Left ventricle myocardium inferior (tissue), 1 donor: ENCODE measurements at places on chromosomes 3 and 15.
A peak's percentile ranks its signal among the peaks of the same experiment; 100 is the strongest.

DNA sequence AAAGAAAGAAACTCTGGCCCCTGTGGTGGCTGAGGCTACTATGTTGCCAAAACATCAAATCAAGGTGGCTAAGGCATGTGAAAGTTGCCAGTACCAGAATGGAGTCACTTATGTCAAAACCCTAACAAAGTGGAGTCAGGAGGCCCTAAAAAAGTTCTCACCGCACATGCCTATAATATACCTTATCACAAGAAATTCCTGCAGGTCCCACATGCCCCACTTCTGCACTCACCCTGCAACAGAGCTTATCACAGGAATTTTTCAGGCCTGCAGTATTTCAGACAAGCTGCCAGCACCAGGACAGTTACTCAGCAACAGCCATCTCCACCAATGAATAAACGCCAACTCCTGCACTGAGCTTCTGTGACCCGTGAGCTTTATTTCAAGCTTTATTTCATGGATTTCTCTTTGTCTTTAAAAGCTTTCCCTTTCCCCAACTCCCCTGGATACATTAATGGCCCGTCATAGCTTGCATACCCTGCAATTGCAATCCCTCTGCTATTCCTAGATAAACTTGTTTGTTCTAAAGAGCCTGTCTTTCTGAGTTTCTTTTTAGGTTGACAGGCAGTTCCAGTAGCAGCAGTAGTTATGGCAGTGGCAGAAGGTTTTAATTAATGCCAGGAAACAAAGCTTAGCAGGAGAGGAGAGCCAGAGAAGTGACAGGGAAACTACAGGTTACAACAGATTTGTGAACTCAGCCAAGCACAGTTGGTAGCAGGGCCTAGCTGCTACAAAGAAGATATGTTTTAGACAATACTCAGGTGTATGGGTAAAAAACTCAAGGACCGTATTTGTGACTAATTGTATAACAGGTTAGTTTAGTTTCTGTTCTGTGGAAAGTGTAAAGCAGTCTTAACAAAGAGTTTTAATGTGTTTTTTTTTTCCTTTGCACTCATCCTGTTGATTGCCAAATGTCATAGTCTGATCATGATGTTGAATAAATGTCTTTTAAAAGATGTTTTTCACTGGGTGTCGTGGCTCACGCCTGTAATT is 15.9 kb upstream of the TMEM42 start:
- H3K27ac ChIP-seq, result peak overlapping the region; percentile 91
- H3K27me3 ChIP-seq, result no peaks in the 10 kb centered on the region
- DNase-seq, result peak; percentile 45
- no peaks in the 10 kb centered on the region for H3K36me3 ChIP-seq
- H3K4me1 ChIP-seq, result peaks cover 29% of the 10 kb centered on the region
- no peak overlapping the region for H3K4me3 ChIP-seq

- no peaks in the 10 kb centered on the region for H3K36me3 ChIP-seq
- DNase-seq, result no peak
These were observed 48.6 kb downstream of the OR5H15 start for GRCh38 chr3:98215051-98215450.

DNA sequence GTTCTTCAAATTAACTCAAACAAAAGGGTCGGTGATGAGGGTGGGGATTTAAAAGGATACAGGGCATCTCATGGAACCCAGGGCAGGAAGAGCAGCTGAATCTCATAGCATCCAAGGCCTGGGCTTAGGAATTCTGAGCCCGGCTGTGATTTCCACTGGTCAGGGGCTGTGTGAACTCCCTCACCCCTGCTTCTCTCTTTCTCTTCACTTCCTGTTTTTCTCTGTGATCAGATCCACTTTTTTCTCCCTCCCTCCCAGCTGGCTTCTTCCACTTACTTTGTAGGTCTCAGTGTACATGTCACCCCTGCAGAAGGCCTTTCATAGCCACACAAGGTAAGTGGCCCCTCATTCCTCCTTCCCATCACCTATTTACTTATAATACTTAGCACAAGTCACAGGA is 68.2 kb upstream of the CORO2B start:
- no peak for DNase-seq
- no peaks in the 10 kb centered on the region for H3K36me3 ChIP-seq
- no peak overlapping the region for H3K4me3 ChIP-seq

- H3K4me3 ChIP-seq, result peak overlapping the region; percentile 48
- H3K4me1 ChIP-seq, result peaks cover 93% of the 10 kb centered on the region
- no peaks in the 10 kb centered on the region for H3K27me3 ChIP-seq
- H3K36me3 ChIP-seq, result no peaks in the 10 kb centered on the region
- no peak for DNase-seq
These were observed 44.1 kb downstream of the RARB start for GRCh38 chr3:25472153-25472552.

DNA sequence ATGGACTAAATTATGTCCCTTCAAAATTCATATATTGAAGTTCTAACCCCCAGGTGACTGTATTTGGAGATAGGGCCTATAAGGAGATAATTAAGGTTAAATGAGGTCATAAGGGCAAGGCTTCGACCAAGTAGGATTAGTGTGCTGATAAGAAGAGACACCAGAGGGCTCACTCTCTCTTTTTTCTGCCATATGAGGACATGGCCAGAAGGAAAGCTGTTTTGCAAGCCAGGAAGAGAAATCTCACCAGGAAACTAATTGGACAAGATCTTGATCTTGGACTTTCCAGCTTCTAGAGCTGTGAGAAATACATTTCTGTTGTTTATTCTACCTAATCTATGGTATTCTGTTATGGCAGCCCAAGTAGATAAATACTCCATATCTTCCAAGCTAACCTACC is 503.6 kb upstream of the NAALADL2 start:
- no peaks in the 10 kb centered on the region for H3K27me3 ChIP-seq
- no peak overlapping the region for H3K27ac ChIP-seq
- no peak overlapping the region for H3K4me3 ChIP-seq
- no peaks in the 10 kb centered on the region for H3K4me1 ChIP-seq
- H3K36me3 ChIP-seq, result no peaks in the 10 kb centered on the region

- DNase-seq, result no peak
- no peak overlapping the region for H3K27ac ChIP-seq
- H3K36me3 ChIP-seq, result peaks cover 24% of the 10 kb centered on the region
- H3K4me3 ChIP-seq, result no peak overlapping the region
- H3K27me3 ChIP-seq, result no peaks in the 10 kb centered on the region
These were observed 64.4 kb upstream of the CSPG5 start for GRCh38 chr3:47643092-47643491.

DNA sequence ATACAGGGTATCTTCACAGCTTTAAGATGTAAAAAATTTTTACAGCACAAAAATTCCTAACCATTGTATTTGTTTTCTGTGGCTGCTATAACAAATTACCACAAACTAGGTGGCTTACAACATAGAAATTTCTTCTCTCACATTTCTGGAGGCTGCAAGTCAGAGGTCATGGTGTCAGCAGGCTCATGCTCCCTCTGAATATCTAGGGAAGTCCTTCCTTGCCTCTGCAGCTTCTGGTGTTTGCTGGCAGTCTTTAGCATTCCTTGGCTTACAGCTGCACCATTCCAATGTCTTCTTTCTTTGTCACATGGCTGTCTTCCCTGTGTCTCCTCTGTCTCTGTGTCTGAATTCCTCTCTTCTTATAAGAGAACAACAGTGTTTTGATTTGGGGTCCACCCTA is 310.2 kb upstream of the SUCLG2 start:
- no peak overlapping the region for H3K4me3 ChIP-seq
- H3K36me3 ChIP-seq, result no peaks in the 10 kb centered on the region
- no peaks in the 10 kb centered on the region for H3K27me3 ChIP-seq
- no peaks in the 10 kb centered on the region for H3K4me1 ChIP-seq
- DNase-seq, result no peak

GRCh38 chr15:57861034-57861638 is 154.6 kb downstream of the POLR2M start:
- DNase-seq, result no peak
- peaks cover 5% of the 10 kb centered on the region for H3K4me1 ChIP-seq
- H3K36me3 ChIP-seq, result no peaks in the 10 kb centered on the region
- H3K27ac ChIP-seq, result no peak overlapping the region
- no peaks in the 10 kb centered on the region for H3K27me3 ChIP-seq

- peak; percentile 98 for DNase-seq
- H3K36me3 ChIP-seq, result peaks cover 7% of the 10 kb centered on the region
- H3K27me3 ChIP-seq, result no peaks in the 10 kb centered on the region
- peaks cover 41% of the 10 kb centered on the region for H3K4me1 ChIP-seq
- H3K4me3 ChIP-seq, result peak within 1 kb of the TSS; percentile 96
These were observed at the start of gene KBTBD8 for GRCh38 chr3:66998113-66998903. KBTBD8 (plus strand) TSS chr3:66998307; CDS start chr3:66998356, 49 bp downstream.
